ENCODE measurements at places on chromosomes 6 and 20. TPM values are rescaled to one million over a fixed set of nuclear protein-coding genes. Genes with fewer than 3 reads are reported as not detected.
A peak's percentile ranks its signal among the peaks of the same experiment; 100 is the strongest.

The CD93 gene
- 25.0 TPM for total RNA-seq

DNA sequence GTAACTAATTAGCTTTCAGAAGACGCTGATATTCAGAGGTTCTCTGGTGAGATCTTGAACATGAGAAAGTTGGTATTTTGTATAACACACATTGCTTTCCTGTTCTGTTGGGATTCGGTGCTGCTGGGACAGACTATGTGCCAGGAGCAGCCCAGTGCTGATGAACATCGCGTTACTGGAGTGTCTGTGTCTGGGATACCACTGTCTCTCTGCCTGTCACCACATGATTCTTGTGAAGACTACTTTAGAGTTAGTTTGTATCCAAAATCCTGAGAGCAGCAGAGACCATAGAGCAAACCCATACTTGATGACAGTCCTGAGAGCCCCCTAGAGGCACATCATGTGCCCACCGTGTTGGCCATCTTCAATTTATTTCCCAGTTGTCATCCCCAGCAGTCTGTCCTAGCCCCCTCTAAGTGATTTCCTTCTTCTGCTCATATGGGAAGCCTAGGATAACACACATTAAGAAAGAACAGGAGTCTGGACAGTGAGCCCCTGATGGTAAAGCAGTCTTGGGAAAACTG is 41.8 kb upstream of the TINAG start:
- H3K27ac ChIP-seq = no peak overlapping the region
- H3K4me3 ChIP-seq = no peak overlapping the region
- H3K27me3 ChIP-seq = no peaks in the 10 kb centered on the region

The TTK gene
- 0.94 TPM for total RNA-seq

- no peaks in the 10 kb centered on the region for H3K4me1 ChIP-seq
- no peaks in the 10 kb centered on the region for H3K27me3 ChIP-seq
- no peak overlapping the region for H3K4me3 ChIP-seq
- no peaks in the 10 kb centered on the region for H3K36me3 ChIP-seq
- H3K27ac ChIP-seq = no peak overlapping the region
These were observed 9.7 kb downstream of the TULP4 start for GRCh38 chr6:158321960-158322359.

DNA sequence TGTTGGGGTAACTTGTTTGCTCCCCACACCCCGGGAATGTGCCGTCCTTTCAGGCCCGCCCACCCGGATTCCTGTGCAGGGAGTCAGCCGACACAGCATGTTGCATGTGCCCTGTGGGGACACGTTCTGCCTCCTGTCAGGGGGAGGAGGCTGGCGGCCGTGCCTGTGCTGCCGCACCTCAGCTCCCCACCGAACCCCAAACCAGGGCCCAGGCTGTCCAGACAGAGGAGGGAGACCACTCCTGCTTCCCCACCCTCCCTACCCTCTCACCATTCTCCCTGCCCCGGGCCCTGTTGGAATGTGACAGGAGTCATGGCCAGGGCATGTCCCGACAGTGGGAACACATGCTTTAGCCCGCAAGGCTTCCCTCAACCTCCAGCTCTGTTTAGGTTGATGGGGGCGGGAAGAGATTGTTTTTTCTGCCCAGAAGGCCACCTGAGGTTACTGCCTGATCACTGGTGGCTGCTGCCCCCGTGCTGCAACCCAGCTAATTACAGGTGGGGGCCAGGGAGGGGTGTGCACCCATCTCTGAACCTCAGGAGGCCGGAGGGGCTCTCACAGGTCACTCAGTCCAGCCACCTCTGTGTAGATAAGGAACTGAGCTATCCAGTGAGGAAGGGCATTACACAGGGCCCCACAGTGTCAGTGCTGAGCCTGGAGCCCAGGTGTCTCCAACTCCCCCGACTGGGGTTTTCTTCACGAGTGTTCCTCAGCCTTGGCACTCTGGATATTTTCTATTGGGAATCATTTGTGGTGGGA is 13.6 kb downstream of the LRRC73 start:
- H3K4me1 ChIP-seq = peaks cover 18% of the 10 kb centered on the region
- DNase-seq = no peak
- H3K27ac ChIP-seq = no peak overlapping the region
- H3K27me3 ChIP-seq = no peaks in the 10 kb centered on the region
- no peaks in the 10 kb centered on the region for H3K36me3 ChIP-seq

DNA sequence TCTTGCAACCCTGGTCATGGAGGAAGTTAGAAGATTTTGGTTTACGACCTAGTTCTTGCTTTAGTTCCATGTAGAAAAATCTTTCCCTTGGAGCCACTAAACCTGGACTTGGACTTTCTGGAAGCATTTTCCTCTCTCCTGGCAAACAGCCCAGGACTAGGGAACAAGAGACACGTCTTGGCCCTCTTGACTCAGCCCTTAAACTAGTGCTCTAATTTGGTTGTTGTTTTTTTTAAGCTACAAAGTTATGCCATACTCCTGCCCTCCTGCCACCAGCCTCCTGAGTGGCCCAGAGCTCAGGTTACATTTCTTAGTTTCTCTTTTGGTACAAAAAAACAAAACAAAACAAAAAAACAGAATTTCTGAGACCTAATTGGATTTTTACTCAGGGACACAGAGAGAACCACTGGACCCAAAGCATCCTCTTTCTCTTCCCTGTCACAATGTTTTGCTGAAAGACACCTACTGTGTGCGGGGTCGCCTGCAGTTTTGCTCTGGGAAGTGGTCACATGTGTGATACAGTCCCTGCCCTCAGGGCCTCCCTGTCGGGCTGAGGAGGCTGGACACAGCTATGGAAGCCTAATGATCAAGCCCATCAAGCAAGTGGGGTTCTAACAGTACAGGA is 32.3 kb upstream of the SCUBE3 start:
- no peaks in the 10 kb centered on the region for H3K36me3 ChIP-seq
- no peak overlapping the region for H3K4me3 ChIP-seq
- H3K27ac ChIP-seq = no peak overlapping the region
- DNase-seq = no peak
- H3K4me1 ChIP-seq = peaks cover 4% of the 10 kb centered on the region
- no peaks in the 10 kb centered on the region for H3K27me3 ChIP-seq

GRCh38 chr6:21067521-21067920 is 526.0 kb upstream of the SOX4 start:
- H3K36me3 ChIP-seq = no peaks in the 10 kb centered on the region
- no peak for DNase-seq

GRCh38 chr6:134622382-134623173 is 304.7 kb upstream of the SGK1 start:
- H3K4me1 ChIP-seq = no peaks in the 10 kb centered on the region
- no peaks in the 10 kb centered on the region for H3K36me3 ChIP-seq
- no peak overlapping the region for H3K27ac ChIP-seq
- H3K27me3 ChIP-seq = no peaks in the 10 kb centered on the region
- no peak for DNase-seq

DNA sequence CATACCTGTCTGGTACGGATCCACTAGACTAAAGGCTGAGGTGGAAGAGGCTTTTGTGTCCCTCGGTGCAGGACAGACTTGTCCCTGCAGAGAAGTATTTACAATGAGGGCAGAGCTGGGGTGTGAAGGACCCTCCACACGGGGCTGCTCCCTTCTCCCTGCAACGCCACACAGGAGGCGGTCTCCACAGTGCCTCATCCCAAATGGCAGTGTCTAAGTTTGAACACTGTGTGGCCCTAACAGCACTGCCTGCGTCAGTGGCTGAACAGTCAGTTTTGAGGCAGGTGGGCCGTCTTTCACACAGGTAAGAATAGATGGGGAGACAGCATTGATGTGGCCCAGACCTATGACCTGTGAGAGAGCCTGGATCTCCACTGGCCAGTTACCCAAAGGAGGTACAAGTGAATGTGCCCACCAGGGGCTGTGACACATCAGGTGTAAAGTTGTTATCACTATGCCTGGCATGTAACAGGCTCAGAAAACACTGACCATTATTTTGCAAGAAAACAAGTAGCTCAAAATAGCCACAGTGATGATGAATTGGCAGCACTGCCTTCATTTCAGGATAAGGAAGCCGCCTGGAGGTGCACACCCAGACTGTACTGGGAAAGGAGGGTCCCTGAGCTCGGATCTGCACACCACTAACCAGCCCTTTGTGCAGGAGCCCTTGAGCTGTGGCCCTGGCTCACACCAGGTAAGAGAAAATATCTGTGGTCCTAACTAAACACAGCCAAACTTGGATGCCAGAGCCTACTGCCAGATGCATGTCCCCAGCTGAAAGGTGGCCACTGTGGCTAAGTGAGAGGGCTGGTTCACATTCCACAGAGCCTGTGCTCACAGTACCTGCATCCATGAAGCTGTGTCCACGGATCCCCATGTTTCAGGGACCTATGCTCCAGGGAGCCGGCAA is 246.7 kb downstream of the DLL1 start:
- peak; percentile 3 for DNase-seq
- H3K4me3 ChIP-seq = no peak overlapping the region
- no peaks in the 10 kb centered on the region for H3K27me3 ChIP-seq
- no peaks in the 10 kb centered on the region for H3K36me3 ChIP-seq
- H3K27ac ChIP-seq = no peak overlapping the region
- no peaks in the 10 kb centered on the region for H3K4me1 ChIP-seq

- no peaks in the 10 kb centered on the region for H3K27me3 ChIP-seq
- DNase-seq = no peak
- no peaks in the 10 kb centered on the region for H3K36me3 ChIP-seq
- H3K4me3 ChIP-seq = no peak overlapping the region
These were observed 5.1 kb downstream of the HEY2 start for GRCh38 chr6:125754566-125754965.

DNA sequence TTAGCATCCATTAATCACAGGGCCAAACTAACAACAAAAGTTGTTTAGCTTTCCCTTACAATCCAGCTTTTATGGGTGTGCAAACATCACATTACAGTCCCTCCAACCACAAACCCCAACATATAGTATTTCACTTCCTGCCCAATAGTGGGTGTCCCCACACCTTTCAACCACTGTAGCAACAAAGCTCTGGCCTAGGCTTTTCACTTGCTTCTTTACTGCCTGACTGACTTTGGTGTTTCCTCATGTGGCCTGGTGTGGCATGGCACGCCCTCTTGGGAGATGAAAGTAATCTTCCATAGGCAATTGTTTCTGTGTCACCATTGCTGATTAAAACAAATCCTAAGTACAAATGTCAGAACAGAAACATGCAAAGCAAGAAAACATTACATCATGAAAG is 46.3 kb downstream of the MCM8 start:
- H3K27me3 ChIP-seq = no peaks in the 10 kb centered on the region
- no peak overlapping the region for H3K4me3 ChIP-seq
- H3K36me3 ChIP-seq = no peaks in the 10 kb centered on the region

The PBOV1 gene
- total RNA-seq = not detected

GRCh38 chr20:41411391-41411847 is 44.8 kb upstream of the EMILIN3 start:
- H3K4me3 ChIP-seq = no peak overlapping the region
- no peak overlapping the region for H3K27ac ChIP-seq
- DNase-seq = no peak
- no peaks in the 10 kb centered on the region for H3K27me3 ChIP-seq

DNA sequence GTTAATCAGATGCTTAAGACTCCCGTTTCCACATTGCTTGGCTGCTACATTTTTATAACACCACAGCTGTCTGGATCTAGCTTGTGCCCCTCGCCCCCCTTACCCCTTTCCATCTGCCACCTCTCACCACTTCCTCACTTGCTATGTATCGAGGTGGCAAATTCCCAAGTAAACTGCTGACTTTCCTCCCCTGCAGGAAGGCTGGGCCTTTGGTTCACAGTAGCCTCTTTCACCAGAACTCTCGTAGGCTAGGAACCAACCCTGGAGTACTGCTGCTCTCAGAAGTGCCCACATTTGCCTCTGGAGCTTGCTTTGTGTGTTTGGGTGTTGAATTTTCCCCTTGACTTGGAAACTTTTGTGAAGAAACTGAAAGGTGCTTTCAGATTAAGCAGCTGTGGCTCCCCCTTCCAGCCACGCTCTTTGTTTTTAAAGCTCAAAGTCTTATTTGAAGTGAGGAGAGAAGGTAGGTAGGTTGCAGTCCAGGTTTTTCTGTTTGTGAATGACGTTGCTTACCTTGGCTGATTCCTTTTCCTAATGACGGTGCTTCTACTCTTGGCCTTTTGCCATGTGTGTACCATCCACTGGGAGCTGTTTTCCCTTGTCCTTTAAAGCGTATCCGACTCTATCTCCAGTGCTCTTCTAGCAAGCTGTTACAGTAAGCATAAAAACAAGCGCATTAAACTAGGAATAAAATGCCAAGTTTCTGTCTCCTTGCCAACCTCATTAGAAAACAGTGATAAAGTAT is 90.4 kb downstream of the CARMIL1 start:
- peaks cover 6% of the 10 kb centered on the region for H3K4me1 ChIP-seq
- H3K4me3 ChIP-seq = no peak overlapping the region
- no peak overlapping the region for H3K27ac ChIP-seq
- DNase-seq = no peak

- DNase-seq = no peak
- H3K36me3 ChIP-seq = no peaks in the 10 kb centered on the region
- no peaks in the 10 kb centered on the region for H3K4me1 ChIP-seq
These were observed 15.8 kb downstream of the RRP36 start for GRCh38 chr6:43037197-43037596.

The SALL4 gene
- 0.27 TPM for total RNA-seq

DNA sequence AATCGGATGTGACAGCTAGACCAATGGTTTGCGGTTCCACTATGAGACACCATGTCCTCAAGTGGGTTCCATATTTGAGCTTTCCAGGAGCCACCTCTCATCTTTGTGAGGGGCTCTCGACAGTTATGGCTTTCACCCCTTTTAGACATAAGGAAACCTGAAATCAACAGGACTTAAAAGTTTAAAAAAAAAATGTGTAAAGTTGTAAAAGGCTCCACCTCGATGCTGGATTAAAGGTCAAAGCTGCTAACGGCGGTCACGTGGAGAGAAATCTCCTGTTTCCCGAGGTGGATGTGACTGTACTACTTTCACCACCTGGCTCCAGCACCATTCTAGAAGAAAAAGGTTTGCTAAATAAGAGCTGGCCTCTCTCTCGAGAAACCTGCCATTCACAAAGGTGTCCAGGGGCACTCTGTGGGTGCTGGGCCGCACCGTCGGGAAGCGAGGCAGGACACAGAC is 542 bp downstream of the ATP5F1E start:
- peaks cover 6% of the 10 kb centered on the region for H3K4me1 ChIP-seq
- H3K27ac ChIP-seq = peak overlapping the region; percentile 70
- H3K27me3 ChIP-seq = no peaks in the 10 kb centered on the region
- peak overlapping the region; percentile 86 for H3K4me3 ChIP-seq
- no peak for DNase-seq

GRCh38 chr20:36532388-36532787 is 8.9 kb upstream of the MYL9 start:
- peaks cover 5% of the 10 kb centered on the region for H3K4me1 ChIP-seq
- H3K4me3 ChIP-seq = no peak overlapping the region
- no peaks in the 10 kb centered on the region for H3K36me3 ChIP-seq
- H3K27ac ChIP-seq = no peak overlapping the region
- DNase-seq = peak; percentile 38

- no peak overlapping the region for H3K4me3 ChIP-seq
- no peak overlapping the region for H3K27ac ChIP-seq
- no peaks in the 10 kb centered on the region for H3K4me1 ChIP-seq
- no peaks in the 10 kb centered on the region for H3K27me3 ChIP-seq
These were observed 129.7 kb downstream of the FIG4 start for GRCh38 chr6:109820706-109821350.

GRCh38 chr6:17032590-17032987 is 69.3 kb upstream of the STMND1 start:
- peaks cover 3% of the 10 kb centered on the region for H3K4me1 ChIP-seq
- H3K36me3 ChIP-seq = no peaks in the 10 kb centered on the region
- H3K27ac ChIP-seq = no peak overlapping the region
- H3K4me3 ChIP-seq = no peak overlapping the region
- H3K27me3 ChIP-seq = no peaks in the 10 kb centered on the region

- H3K4me3 ChIP-seq = peak overlapping the region; percentile 10
- no peaks in the 10 kb centered on the region for H3K4me1 ChIP-seq
- no peak overlapping the region for H3K27ac ChIP-seq
- H3K27me3 ChIP-seq = no peaks in the 10 kb centered on the region
- DNase-seq = no peak
These were observed 36.4 kb upstream of the HLA-C start for GRCh38 chr6:31308050-31308844.

Data from ovary (tissue), 10 donors.